HFFc6 (cell line): ENCODE measurements at places on chromosomes 7 and 10.

DNA sequence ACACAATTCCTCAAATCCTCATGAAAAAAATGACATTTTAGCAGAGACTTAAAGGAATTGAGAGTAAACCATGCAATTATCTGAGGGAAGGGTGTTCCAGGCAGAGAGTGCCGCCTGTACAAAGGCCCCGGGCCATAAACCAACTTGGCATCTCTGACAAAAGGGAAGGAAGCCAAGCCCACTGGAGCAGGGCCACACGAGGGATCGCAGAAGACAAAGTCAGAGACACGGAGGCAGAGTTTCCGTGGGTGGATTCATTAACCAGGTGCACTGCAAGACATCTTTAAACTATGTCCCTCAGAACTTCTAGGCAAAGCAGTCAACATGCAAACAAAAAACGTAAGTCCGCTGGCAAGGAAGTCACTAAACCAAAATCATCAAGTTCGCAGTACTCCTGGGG lies 92.0 kb downstream of the SFMBT2 start:
- no peak for DNase-seq

GRCh38 chr10:119801998-119802538 lies 70.6 kb downstream of the MCMBP start:
- DNase-seq: peak; percentile 5

DNA sequence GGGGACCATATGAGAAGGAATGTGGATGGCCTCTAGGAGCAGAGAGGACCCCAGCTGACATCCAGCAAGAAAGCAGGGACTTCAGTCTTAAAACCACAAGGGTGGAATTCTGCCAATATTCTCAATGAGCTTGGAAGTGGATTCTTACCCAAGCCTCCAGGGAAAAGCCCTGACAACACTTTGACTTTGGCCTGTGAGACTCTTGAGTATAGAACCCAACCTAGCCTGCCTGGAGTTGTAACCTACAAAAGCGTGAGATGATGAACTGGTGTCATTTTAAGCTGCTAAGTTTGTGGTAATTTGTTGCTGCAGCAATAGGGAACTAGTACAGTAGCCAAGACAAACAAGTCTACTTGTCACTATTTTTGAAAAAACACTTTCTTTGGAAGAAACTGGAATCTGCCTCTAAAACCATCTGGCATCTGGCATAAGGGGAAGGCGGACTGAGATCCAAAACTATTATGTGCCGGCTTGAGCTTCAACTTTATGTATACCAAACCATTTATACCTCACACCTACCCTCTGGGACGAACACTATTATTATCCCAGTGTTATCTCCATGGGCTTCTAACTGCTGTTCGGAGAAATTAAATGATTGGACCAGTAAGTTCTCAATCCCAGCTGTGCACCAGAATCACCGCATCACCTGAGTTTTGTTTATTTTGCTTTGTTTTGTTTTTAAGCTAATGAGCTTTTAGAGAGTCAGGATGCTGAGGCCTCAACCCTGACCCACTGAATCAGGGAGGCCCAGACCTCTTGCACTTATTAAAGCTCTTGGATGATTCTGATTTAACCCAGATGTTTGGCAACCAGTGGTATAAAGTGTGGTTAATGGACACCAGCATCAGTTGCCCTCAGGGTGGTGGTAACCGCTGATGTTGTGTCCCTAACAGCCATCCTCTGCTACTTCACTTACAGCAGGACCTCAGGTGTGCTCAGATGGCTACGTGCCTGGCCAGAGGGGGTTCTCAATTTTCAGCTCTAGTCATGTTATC lies 83.0 kb downstream of the C1GALT1 start:
- no peak for DNase-seq

GRCh38 chr10:27319752-27320431 lies 79.3 kb upstream of the ACBD5 start:
- no peak for DNase-seq

DNA sequence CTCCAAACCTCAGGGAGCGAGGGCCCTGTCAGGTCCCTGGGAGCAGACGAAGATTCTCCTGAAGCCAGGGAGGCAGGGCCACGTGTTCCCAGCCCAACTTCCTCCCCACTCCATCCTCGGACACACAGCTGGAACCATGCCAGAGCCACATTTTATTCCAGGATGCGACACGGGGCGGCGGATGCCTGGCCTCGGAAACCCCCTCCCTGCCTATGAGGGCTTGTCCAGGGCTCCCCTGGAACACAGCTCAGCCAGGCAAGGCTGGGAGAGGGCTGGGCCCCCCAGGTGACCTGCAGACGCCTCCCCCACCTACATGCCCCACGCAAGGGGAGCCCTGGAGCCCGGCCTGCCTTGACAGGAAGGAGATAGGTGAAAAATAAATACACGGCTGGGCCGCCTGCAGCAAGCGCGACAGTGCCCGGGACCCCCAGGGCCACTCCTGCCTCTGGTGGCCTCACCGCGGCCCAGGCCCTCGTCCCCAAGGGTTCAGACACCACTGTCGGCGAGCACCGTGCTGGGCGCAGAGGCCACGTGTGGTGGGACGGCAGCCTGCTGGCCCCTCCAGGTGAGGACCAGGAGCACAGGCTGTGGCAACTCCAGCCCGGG lies 21.5 kb downstream of the GET4 start:
- DNase-seq: no peak

- no peak for DNase-seq
Measured at GRCh38 chr10:29358010-29358616, 69.2 kb downstream of the LYZL1 start.
